ENCODE measurements at places on chromosomes 4 and X.

DNA sequence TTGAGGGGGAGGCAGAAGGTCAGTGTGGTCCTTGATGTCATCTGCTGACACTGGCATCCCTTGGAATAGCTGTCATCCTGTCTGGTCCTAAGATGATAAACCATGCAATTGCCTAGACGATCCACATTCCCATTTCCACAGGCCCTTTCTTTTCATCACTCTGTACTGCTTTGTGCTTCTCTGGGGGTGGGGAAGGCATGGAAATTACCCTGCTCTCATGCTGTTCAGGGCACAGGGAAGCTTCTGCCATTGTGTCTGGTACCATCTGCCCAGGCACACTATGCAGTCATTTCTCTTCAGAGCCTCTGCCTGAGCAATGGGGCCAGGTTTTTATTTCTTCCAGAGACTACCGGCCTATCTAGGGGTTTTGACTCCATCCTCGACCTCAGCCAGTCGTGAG, 49.7 kb upstream of the ELOVL6 start:
- no peak for DNase-seq

- no peak for DNase-seq
Observed at GRCh38 chr4:106305435-106306055, 10.5 kb downstream of the TBCK start.

DNA sequence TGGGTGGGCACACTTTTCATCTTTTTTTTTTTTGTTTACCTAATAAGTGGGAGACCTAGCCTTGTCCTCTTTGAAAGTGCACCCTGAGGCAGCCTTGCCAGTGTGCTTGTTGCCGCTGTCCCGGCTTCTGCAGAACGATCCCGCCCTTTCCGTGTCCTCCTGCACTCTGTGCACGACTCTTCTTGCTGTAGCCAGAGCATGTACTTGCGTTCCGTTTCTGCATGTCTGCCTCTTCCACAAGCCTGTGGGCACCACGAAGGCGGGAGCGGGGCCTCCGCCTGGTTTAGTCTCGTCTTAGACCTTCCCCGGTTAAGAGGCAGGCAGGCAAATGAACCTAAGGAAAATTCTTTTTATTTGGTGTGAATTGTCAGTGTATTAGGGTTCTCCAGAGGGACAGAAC, 32.6 kb upstream of the TBC1D14 start:
- no peak for DNase-seq

DNA sequence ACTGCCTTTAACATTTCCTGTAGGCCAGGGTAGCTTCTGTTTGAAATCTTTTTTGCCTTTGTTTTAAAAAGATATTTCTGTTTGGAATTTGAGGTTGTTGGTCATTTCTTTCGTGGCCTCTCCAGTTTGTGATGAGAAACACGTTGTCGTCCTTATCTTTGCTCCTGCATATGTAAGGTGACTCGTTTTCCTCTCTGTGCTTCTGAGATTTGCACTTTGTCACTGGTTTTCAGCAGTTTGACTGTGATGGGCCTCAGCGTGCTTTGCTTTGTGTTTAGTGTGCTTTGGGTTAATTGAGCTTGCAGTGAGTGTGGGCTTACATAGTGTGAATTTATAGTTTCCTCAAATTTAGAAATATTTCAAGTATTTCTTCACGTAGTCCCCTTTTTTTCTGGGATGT, 81.5 kb downstream of the FAM193A start:
- DNase-seq, result no peak

GRCh38 chr4:129046055-129046959, 47.0 kb downstream of the SCLT1 start:
- no peak for DNase-seq

GRCh38 chr4:147103403-147103946, 157.8 kb upstream of the TTC29 start:
- DNase-seq, result no peak

DNA sequence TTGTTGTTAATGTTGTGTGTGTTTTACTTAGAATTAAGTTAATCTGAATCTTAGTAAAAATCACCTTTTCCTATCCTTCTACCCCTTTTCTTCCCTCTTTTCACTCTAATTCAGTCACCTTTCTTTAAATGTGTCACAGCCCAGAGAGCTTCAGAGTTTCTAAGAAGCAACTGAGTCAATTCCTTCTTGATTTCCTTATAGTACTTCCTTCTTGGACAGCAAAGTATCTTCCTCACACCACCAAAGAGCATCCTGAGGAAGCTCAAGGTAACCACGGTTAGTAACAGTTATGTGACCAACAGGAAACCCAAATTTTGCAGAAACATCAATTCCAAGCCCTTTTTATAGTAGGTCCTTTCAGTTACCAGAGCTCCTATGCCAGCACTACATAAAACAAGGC, 243.2 kb upstream of the BMP3 start:
- DNase-seq, result no peak

DNA sequence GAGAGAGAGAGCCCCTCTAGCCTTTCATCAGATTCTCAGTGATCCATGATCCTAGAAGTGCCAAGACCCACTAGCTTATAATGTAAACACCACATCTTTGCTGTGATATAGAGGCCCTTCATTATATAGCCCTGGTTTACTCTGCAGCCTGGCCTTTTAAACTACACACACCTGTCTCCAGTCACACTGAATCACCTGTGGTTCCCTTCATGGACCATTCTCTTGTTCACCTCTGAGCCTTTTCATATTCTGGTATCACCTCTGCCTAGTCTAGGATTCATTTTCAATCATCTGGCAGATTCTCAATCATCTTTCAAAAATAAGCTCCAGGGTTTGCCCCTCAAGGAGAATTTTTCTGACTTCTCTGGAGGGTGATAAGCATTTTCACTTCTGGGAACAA, 50.0 kb upstream of the CD40LG start:
- DNase-seq, result no peak

- DNase-seq, result no peak
Observed at GRCh38 chr4:148651991-148652390, 209.8 kb upstream of the NR3C2 start.

- no peak for DNase-seq
Observed at GRCh38 chrX:43892336-43892870, 10.2 kb upstream of the MAOB start.

DNA sequence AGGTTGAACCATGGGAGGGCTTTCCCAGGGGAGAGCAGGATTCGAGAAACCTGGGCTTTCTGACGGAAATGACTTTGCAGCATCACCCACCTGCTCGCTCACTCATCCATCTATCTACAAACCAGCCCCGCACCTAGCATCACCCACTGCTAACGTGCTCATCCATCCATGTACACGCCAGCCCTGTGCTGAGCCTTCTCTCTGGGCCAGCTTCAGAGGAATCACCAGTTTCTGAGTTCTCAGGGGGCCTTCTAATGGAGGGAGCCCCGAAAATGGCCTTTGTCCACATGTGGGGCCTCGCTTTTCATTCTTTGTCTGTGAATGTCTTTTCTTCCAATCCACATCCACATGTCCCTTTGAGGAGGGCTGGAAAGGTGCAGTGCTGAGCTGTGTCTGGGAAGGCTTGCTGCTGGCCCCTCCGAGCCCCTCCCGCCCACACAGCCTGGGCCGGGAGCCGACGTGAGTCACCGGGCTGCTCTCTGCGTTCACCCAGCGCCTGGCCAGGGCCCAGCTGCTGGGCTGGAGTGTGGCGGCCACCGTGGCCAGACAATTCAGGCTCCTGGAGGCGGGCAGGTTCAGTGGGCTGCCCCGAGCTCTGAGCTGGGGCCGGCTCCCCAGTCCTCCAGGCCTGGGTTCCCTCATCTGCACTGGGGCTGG, 14.7 kb downstream of the SORCS2 start:
- no peak for DNase-seq

- no peak for DNase-seq
Observed at GRCh38 chrX:100915562-100915961, 13.2 kb downstream of the XKRX start.

DNA sequence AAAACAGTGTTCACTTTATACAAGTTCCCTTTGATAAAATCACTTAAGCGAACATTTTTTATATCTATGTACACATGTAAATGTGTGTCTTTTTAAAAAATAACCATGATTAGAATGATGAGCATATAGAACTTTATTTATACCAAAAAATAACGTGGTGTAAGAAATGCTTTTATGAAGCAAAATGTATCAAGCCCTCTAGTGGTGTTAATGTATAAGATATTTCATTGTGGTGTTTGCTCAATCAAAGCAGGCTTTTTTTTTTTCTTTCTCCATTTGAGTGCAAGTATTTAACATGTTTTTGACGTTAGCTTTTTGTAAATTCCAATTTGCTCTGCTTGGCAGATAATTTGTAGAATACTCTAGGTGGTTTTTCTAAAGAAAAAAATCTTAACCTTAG, 2092.4 kb upstream of the TENM3 start:
- no peak for DNase-seq

GRCh38 chr4:153153339-153153871, 50.8 kb upstream of the TRIM2 start:
- DNase-seq, result peak; percentile 75

DNA sequence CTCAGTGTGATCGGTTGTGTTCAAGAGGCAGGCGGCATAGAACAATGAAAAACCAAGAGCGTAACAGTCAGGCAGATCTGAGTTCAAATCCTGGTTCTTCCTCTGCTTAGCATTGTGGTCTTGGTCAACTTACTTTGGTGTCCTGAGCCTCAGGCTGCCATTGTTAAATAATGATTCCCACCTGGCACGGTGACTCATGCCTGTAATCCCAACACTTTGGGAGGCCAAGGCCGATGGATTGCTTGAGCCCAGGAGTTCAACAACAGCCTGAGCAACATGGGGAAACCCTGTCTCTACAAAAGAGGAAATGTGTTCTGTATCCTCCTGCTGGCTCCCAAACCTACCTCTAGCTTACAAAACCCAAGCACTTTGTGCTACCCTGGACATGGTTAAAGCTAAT, 129.0 kb upstream of the STX18 start:
- DNase-seq, result no peak

- DNase-seq, result no peak
Observed at GRCh38 chr4:149711593-149712365, 103.9 kb downstream of the IQCM start.

- DNase-seq, result no peak
Observed at GRCh38 chrX:10199212-10199611, 42.4 kb downstream of the CLCN4 start.

- peak; percentile 67 for DNase-seq
Observed at GRCh38 chr4:121252224-121252806, 88.2 kb upstream of the TNIP3 start.

GRCh38 chrX:1535241-1536041, 1.5 kb downstream of the P2RY8 start:
- peak; percentile 56 for DNase-seq

GRCh38 chr4:86132468-86132867, 227.4 kb downstream of the MAPK10 start:
- no peak for DNase-seq

- DNase-seq, result no peak
Observed at GRCh38 chrX:133403984-133404383, 11.3 kb downstream of the GPC4 start.

Measured in stimulated activated naive CD8-positive, alpha-beta T cell treated with anti-CD3 and anti-CD28 coated beads, Interleukin-15, Interleukin-2, amounts not matched to agents 100 U/mL and 50 U/mL, for 24 hours (primary cell).